ENCODE measurements at places on chromosomes 7 and 10.

- DNase-seq: no peak
Observed at GRCh38 chr10:26323219-26323618, 106.6 kb downstream of the GAD2 start.

GRCh38 chr7:89771003-89771636 lies 383.1 kb upstream of the STEAP1 start:
- no peak for DNase-seq

GRCh38 chr10:60479305-60480020 lies 89.8 kb upstream of the ANK3 start:
- DNase-seq: no peak

- DNase-seq: no peak
Observed at GRCh38 chr7:77188731-77189437, 10.7 kb downstream of the FGL2 start.

DNA sequence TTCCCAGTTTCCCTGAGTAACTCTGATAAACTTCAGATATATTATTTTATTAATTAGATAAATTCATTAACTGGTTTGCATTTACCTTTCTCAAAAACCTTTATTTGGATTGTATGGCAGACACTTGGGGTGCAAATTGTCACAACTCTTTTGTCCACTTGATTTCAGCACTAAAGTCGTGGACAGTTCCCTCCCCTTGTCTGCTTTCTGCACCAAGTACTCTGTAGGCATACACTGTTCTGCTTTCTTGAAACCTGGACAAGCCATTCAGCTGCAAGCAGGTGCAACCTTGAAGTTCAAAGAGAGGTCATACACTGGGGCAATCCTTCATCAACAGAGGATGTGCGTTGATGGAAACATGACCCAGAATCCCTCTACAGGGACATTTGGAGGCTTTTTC lies 162.9 kb downstream of the ARL5B start:
- no peak for DNase-seq

DNA sequence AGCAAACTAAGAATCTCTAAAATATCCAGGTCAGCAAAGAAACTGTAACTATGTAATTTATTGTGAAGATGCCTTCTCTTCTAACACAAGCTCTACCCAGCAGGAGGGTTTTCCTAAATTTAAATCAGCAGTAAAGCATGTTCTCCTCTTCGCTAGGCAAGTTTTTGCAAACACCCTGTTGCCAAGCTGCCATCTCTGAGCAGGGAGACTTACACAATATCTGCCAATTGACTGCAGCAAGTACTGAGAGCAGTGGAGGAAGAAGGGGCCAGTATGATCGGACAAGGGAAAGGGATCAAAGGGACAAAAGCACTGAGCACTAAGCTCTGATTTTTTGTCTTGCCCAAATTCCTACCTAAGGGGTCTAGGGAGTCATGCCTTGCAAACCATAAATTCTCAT lies 16.0 kb upstream of the LANCL2 start:
- no peak for DNase-seq

GRCh38 chr10:124156524-124157260 lies 63.3 kb upstream of the CHST15 start:
- no peak for DNase-seq

Data from HCEC 1CT (cell line).